ENCODE measurements at places on chromosomes 2 and 18. TPM values are rescaled to one million over a fixed set of nuclear protein-coding genes. Genes with fewer than 3 reads are reported as not detected.

DDX18 gene
- polyA plus RNA-seq, result 54.1 TPM

CCDC85A gene
- polyA plus RNA-seq, result 1.0 TPM

LIPG gene
- 32.9 TPM for polyA plus RNA-seq

DSG1 gene
- 0.19 TPM for polyA plus RNA-seq

RAB27B gene
- polyA plus RNA-seq, result 9.6 TPM

ALLC gene
- polyA plus RNA-seq, result not detected

CHRND gene
- polyA plus RNA-seq, result 0.27 TPM

NUP35 gene
- polyA plus RNA-seq, result 23.8 TPM

ADRA2B gene
- 0.84 TPM for polyA plus RNA-seq

MALL gene
- polyA plus RNA-seq, result 147 TPM

USP40 gene
- polyA plus RNA-seq, result 33.6 TPM

SLC4A3 gene
- polyA plus RNA-seq, result 3.3 TPM

CDH2 gene
- polyA plus RNA-seq, result 14.2 TPM

PXDN gene
- polyA plus RNA-seq, result 60.6 TPM

ALK gene
- 1.5 TPM for polyA plus RNA-seq

REG3A gene
- polyA plus RNA-seq, result 1.4 TPM

CFAP210 gene
- polyA plus RNA-seq, result 0.13 TPM

OTOF gene
- 5.4 TPM for polyA plus RNA-seq

VSNL1 gene
- 0.70 TPM for polyA plus RNA-seq

RANBP2 gene
- 44.5 TPM for polyA plus RNA-seq

CTNNA2 gene
- polyA plus RNA-seq, result 7.5 TPM

CWC22 gene
- polyA plus RNA-seq, result 27.3 TPM

IGFBP2 gene
- 242 TPM for polyA plus RNA-seq

NOSTRIN gene
- polyA plus RNA-seq, result 52.7 TPM

ARHGAP28 gene
- polyA plus RNA-seq, result 13.7 TPM

All from large intestine (tissue), 12 donors.